ENCODE measurements at places on chromosomes 7 and 10.
A peak's percentile ranks its signal among the peaks of the same experiment; 100 is the strongest.

GRCh38 chr7:36075561-36075960 is 77.5 kb upstream of the EEPD1 start:
- DNase-seq, result no peak

DNA sequence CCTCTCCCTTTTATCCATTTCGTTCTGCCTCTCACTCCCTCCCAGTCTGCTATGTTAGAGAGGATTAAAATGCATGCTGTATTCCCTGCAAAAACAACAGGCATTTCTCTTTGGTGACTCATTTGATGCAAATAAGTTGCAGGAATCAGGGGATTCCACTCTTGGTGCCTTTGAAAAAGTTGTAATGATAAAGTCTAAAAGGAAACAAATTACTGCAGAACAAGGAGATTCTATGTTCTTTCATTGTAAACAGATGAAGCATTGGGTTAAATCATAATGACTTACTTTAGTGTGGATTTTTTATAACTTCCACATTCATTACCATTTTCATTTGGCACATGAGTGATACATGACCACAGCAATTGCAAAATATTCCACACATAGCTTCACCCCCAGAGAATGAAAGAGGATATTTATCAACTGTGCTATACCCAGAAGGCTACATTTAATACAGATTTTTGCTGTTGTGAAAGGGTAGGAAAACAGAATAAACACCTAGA is 33.4 kb upstream of the ABLIM1 start:
- DNase-seq, result peak; percentile 75

DNA sequence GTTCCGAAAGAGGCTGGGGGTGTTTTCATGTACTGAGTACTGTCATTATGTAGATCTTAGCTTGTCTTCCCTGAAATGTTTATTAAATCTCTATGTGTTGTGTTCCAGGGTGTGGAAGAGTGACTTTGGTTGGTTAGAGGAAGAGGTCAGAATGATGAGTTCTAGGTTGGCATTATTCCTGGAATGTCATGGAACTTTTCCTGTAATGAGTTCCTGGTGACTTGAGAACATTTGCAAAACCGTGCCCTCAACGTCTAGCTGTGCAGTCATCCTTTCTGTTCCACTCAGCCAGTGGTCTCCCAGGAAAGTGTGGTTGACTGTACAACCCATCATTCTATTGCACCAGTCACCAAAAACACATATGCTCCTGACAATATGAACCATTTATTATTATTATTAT is 129.6 kb downstream of the BICC1 start:
- DNase-seq, result peak; percentile 83

DNA sequence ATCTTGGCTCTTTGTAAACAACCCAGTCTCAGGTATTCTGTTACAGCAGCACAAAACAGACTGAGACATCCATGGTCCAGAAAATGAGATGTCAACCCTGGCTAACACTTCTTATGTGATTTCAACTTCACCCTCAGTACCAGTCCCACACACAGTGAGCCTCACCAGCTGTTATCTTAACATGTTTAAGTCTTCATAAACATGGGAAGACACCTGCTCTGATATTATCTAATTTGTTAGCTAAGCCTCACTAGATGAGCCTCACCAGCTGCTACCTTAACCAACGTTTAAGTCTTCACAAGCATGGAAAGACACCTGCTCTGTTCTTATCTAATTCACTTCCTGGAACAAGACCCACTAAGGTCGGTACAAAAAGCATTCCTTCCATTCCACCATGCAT is 130.8 kb downstream of the CALN1 start:
- no peak for DNase-seq

- DNase-seq, result peak; percentile 37
These were observed 99.5 kb downstream of the HIP1 start for GRCh38 chr7:75639071-75639885.

- no peak for DNase-seq
These were observed 116.0 kb downstream of the SLIT1 start for GRCh38 chr10:97069576-97070362.

GRCh38 chr10:7006566-7006965 is 404.3 kb downstream of the SFMBT2 start:
- no peak for DNase-seq

DNA sequence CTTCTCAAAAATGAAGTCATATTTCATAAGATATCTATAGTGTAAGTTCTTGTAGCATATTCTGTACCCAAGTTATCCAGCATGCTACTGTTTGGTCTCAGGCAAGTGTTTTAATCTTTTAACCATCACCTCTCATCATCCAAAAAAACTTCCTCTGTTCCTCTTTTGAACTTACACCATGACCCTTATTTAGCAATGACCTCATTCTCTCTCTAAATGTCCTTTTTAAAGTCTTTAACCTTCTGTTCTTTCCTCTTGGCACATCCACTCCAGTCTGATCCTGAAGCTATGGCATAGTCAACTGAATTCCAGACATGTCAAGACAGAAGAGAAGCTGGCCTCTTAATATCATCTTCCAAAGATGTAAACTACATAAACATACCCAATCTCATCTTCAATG is 26.2 kb downstream of the PPP3CB start:
- no peak for DNase-seq

Measured in EH (cell line).